ENCODE measurements at places on chromosomes 1 and 21.
A peak's percentile ranks its signal among the peaks of the same experiment; 100 is the strongest.

- no peak for DNase-seq
Observed at GRCh38 chr1:84768634-84769033, 78.4 kb upstream of the SSX2IP start.

DNA sequence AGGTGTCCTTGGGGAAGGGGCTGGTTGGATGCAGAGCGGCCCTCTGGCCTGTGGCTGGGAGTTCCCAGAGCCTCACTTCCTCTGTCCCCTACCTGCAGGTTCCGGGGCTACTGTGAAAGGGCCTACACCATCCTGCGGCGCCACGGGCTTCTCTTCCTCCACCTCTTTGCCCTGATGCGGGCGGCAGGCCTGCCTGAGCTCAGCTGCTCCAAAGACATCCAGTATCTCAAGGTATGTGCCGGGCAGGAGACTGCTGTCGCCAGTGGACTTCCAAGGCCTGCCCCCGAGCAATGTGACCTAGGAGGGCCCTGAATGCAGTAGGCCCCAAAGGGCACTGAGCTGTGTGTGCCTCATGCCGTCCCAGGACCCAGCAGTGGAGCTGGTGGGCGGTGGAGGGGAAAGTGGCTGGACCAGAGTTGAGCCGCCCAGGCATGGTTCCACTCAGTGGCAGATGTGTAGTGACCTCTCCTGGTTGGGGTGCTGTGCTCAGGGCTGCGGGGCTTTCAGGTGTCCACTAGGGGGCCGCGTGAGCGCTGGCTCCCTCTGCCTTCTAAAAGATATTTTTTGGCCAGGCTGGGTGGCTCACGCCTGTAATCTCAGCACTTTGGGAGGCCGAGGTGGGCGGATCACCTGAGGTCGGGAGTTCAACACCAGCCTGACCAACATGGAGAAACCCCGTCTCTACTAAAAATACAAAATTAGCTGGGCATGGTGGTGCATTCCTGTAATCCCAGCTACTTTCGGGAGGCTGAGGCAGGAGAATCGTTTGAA lies 73.4 kb downstream of the PIK3CD start:
- DNase-seq: peak; percentile 43

DNA sequence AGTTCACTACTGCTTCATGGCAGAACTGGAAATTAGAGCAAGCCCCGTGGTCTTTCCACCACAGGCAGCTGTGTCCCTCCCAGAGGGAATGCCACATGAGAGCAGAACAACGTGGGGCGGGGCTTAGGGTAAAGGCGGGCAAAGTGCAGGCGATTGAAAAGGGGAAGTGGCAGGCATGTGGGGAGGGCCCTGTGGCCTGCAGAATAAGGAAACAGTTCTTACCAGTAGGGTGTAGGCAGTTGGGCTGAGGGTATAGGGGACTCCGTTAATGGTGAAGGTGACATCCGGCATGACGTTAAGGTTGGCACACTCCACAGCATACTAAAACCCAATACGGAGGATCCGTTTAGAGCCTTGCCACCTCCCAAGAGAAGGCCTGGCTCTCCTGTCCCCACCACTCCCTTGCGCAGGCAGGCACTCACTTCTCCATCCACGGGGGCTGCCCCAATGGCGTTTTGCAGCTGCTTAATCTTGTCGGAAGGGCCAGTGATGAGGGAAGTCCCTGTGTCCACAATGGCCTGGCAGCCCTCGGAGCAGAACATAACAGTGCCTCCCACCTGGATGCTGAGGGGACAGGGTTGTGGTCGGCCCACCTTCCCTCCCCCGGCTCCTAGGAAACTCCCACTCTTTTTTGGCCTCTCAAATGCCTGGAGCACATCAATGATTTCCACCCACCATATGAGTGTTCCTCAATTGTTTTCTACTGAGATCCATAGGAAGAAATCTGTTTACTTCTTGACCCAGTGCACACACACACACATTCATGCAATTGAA lies 9.1 kb upstream of the RAB7B start:
- DNase-seq: no peak

GRCh38 chr21:32207406-32207716 lies 71.5 kb downstream of the MIS18A start:
- no peak for DNase-seq

GRCh38 chr1:8662380-8663072 lies 154.9 kb downstream of the RERE start:
- no peak for DNase-seq

GRCh38 chr21:35796844-35797243 lies 263.5 kb downstream of the SETD4 start:
- no peak for DNase-seq

GRCh38 chr1:228488125-228488817 lies 1.1 kb downstream of the RNF187 start:
- no peak for DNase-seq

DNA sequence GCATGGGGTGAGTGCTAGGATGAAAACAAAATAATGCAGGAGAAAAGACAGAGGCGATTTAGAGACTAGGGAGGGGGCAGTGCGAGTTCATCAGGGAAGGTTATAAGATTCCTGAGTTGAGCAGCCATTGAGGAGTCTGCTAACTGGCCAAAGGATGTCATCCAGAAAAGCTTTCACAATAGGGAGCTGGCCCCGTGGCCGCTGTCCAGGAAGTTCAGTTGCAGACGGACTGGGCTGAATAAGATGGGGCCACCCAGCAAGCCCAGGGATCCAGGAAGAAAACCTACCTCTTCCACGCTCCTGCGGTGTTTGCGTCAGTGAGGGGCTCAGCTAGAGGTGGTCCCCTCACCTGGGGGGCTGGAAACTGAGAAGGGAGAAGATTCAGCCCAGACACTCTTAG lies 4.0 kb upstream of the PKP1 start:
- no peak for DNase-seq

DNA sequence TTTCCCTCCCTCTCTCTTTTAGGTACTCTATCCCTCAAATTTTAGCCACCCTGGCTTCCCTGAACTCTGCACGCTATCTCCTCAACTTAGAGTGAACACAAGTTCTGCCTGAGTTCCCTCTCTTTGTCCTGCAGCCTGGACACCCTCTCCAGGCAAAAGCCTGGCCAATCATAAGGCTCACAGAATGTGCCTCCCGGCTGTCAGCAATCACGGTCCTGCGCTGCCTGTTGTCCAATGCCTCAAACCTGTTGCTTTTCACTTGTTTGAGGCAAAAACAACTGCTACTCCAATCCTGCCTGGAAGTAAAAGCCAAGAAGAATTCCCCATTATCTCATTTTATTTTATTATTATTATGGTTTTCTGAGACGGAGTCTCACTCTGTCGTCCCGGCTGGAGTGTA lies 66.1 kb downstream of the LGR6 start:
- DNase-seq: no peak

DNA sequence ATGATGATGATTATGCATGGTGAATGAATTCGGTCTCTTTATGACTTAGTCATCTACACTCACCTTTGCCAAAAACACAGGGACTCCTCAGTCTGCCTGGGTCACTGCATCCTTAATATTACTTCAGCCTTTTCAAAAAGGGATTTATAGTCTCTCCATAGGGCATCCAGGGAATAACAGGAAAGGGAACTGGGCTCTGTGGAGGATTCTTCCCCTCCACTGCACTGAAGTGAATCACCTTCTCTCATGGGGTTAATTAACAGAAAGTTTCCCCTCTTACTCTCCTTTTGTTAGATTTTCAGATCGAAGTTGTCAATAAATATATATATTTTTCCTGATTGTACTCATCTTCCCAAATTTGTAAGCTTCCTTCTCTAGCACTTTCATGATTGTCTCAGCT lies at the start of gene OR6K3:
OR6K3 (minus strand) TSS at position 101 of the 400 bp plus-strand sequence. CDS start 2,605 bp downstream, outside the sequence.
- DNase-seq: no peak

DNA sequence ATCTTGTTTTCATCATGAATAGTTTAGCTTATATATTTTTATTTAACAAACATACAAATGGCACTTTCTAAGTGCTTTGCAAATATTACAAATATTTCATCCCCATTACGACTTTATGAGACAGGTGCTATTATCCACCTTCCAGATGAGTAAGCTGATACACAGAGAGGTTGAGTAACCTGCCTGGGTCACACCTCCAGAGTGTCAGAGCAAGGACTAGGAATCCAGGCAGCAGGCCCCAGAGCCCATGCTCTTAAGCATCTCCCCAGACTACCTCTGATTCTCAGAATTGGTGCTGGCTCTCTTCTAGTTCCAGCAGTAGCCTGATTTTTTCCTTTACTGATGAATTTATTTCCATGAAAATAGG lies 40.0 kb downstream of the EPHB2 start:
- no peak for DNase-seq

GRCh38 chr1:231203259-231204057 lies 37.6 kb upstream of the GNPAT start:
- no peak for DNase-seq

DNA sequence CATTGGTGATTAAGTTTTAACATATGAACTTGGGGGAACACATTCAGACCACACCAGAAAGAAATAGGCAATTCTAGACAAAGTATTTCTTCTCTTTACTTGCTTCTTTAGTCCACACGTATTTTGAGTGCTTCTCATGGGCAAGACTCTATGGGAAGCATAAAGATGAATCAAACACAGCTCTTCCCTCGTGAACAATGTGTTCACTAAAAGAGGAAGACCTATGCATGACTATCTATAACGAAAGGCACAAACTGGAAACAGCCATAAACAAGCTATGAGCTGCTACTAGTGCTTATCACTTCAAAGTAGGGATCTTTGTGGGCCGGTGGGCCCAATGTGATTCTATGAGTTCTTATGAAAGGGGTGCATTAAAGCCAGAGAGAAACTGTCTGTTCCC lies 53.0 kb upstream of the PRDX6 start:
- DNase-seq: no peak

GRCh38 chr1:230976825-230977747 lies 1.6 kb downstream of the TTC13 start:
- peak; percentile 12 for DNase-seq

- DNase-seq: peak; percentile 42
Observed at GRCh38 chr1:226691247-226691646, 47.8 kb downstream of the ITPKB start.

DNA sequence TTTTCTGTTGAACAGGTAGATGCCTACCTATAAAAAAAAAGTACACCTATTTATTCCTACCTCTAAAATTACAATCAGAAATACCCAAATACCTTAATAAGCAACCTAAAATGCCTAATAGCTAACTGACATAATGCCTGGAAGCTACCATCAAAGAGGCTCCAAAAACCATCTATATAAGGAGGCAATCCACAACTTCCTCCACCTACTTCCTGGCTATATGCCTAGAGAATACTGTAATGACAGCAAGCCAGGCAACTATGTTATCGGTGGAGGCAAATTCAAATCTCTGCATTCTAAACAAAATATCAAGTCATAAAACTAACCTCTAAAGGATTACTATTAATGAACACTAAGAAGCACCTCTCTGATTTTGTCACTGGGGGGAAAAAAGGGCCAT lies 10.1 kb downstream of the ZNF644 start:
- DNase-seq: no peak

DNA sequence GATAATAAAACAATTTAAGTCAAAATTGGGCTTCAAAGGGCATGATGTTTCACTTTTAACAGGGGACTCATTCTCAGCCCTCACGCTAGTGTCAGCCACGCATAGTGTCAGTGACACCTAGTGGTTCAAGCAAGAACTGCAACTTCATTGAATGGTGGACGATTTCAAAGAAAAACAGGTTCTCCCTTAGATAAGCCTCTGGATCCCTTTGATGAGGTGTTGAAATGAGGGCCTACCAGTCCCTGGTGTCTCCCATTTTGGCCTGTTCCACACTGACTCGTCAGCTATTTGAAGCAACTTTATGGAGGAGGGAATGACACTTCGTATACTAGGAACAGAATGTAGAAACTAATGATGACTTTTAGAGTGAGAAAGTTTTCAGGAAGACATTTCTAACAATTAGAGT lies 56.2 kb downstream of the FCRL5 start:
- no peak for DNase-seq

DNA sequence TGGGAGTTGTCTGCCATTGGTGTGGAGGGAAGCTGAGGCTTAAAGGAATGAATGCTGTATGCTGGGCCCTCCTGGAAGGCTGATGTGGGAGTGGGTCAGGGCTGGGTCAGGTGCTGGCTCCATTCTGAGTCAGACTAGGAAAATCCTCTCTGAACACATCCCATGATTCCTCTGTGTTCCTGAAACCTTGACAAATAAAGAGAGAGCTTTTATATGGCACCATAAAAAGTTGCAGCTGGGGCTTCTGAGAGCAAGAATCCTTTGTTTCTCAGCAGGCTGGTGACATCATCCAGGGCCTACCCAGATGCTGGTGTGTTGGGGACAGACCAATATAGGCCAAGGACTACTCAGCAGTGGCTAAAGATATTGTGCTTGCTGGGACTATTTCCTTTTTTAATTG lies 27.8 kb upstream of the NFASC start:
- DNase-seq: no peak

- no peak for DNase-seq
Observed at GRCh38 chr1:235902677-235903542, 36.2 kb upstream of the LYST start.

Measured in stimulated activated CD8-positive, alpha-beta memory T cell treated with anti-CD3 and anti-CD28 coated beads, Interleukin-15, amount 100 ng/mL, for 4 hours (primary cell).